Brain microvascular endothelial cell (primary cell): ENCODE measurements at places on chromosomes 5 and 9.

- no peak for DNase-seq
Measured at GRCh38 chr5:2565147-2565546, 186.3 kb downstream of the IRX2 start.

GRCh38 chr5:172748341-172748843, 22.6 kb downstream of the DUSP1 start:
- DNase-seq, result peak; percentile 89

DNA sequence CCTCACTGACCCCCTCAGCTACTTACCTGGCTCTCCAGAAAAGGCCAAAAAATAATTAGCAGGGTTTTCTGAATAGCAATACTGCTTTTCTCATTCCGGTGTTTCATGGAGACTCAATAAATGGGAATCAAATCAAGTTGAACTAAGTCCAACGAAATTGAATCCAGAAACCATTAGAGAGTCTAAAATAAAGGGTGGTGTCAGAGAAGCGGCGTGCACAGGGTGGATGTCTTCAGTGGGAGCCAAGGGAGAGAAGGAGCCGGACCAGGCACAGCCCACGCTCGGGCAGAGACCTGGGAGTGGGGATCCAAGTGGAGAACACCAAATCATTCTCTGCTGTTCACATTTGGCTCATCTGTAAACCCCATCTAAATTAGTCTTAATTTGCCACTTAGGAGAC, 40.2 kb upstream of the WWC1 start:
- no peak for DNase-seq

- DNase-seq, result peak; percentile 99
Measured at GRCh38 chr5:108748401-108749127, 867 bp downstream of the FER start.

DNA sequence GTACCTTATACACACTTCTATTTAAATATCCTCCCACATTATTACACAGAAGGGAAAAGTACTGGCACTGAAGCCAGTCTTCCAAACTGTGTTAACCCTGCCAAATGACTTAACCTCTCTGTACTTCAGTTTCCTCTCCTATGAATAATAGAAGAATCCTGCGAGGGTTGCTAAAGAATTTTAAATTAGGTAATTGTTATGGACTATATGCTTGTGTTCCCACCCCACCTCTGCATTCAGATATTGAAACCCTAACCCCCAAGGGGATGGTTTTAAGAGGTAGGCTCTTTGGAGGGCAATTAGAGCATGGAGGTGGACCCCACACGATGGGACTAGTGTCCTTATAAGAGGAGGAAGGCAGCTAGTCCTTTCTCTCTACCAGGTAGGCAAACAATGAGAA, 72.7 kb downstream of the TTLL11 start:
- DNase-seq, result no peak

GRCh38 chr5:59360130-59360555, 533.4 kb downstream of the PDE4D start:
- no peak for DNase-seq

GRCh38 chr5:45454114-45454513, 242.1 kb downstream of the HCN1 start:
- peak; percentile 1 for DNase-seq

DNA sequence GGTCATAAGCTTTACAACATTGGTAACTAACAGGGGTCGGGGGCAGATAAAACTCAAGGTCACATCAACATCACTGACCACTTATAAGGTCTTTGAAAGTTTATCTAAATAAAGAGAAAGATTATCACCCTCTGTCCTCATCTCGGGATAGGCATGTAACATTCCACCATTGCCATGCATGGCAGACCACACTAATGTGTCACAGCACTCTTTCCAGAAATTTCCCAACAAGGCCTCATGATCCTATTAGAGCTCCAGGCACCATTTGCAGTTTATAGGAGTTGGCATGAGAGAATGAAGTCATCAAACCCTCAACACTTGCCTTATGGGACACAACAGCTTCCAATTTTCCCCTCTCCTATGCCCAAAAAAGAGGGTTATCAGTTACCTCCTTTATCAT, 31.9 kb upstream of the ZNF622 start:
- DNase-seq, result no peak

GRCh38 chr9:35842020-35842745, 13.2 kb downstream of the TMEM8B start:
- no peak for DNase-seq

DNA sequence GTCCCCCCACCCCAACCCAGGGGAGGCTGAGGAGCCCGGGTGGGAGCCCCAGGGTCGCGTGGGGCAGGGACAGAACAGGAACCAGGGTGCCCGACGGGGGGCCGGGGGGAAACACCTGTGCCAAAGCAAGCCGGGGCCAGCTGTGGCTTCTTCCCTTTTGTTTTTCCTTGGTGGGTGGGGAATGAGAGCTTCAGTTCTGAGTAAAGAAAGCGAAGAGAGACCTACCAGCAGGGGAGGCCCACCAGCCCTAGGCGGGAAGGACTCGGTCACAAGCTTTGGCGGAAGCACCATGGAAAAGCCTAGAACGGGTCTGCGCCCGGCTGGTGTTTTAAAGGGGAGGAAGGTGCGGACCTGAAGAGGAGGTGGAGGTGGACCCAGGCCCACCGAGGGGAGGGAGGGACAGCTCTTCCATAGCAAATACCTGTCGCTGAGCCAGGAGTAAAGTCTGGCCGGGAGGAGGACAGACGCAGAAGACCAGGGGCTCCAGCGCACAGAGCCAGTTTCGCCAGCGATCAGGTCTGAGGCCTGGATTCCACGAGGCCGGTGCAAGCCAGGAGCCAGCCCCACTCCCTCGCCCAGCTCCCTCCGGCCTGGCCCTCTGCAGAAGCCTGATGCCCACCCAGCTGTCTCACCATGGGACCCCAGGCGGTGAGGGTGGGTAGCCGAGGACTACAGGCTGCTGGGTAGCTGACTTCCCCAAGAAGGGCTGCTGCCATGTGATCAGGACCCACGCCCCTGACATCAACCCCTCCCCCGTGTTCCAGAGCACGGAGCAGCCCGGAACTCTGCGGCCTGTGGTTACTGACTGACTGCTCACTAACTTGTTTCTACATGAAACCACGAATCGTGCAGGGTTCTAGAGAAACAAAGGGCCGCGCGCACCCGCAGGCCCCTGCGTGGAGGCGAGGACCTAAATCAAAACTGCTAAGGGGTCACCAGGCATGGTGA, 849 bp upstream of the MGAT1 start:
- DNase-seq, result no peak

- DNase-seq, result peak; percentile 11
Measured at GRCh38 chr9:121609822-121610637, 41.4 kb upstream of the DAB2IP start.

- no peak for DNase-seq
Measured at GRCh38 chr9:82115331-82115730, 126.8 kb downstream of the SPATA31D1 start.

- peak; percentile 3 for DNase-seq
Measured at GRCh38 chr5:35230038-35230611, at the start of gene PRLR. Gene PRLR, minus strand, starts transcription at chr5:35230487. Its CDS starts 140,867 bp downstream, at chr5:35089620.

DNA sequence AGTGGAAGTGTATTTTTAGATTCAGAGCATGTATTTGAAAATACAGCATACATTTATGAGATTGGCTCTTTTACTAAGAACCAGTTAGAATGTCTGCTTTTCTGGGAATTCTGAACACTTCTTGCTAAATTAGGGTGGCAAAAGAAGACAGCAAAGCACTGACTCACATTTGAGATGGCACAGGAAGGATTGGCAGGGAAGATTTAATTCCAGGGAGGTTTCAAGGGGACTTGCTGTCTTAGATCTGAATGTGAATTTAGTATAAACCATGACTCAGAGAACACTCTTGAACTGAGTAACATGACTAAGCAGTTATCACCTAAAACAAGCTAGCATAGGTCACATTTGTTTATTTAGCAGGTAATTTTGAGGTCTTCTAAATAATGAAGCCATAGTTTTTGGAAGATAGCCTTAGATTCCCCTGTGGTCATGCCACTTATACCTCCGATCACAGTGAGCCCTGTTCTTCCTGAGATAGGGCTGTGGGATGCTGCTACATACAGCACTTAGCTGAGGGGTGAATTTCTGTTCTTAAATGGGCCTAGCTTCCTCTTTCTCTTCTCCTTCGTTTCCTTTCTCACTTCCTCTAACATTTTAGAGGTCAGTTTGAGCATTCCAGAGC, 173.8 kb downstream of the PCSK1 start:
- DNase-seq, result no peak

- DNase-seq, result no peak
Measured at GRCh38 chr9:99197987-99198386, 23.8 kb downstream of the ALG2 start.

DNA sequence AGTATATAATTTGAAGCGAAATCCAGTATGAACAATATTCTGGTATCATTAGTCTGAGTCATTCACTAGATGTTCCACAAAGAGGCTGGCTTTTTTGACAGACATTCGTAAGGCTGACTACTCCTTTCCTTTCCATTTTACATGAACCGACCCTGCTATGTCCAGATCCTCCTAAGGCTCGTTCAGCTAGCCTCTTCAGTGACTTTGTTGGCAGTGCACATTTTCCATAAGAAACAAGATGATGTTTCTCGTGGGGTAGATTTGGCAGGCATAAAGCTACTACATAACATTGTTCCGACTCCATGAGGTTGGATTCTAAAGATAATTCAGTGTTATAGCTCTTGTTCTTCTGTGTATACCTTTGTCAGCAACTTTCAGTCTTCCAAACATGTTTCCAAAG, 49.0 kb downstream of the ZNF462 start:
- DNase-seq, result no peak

DNA sequence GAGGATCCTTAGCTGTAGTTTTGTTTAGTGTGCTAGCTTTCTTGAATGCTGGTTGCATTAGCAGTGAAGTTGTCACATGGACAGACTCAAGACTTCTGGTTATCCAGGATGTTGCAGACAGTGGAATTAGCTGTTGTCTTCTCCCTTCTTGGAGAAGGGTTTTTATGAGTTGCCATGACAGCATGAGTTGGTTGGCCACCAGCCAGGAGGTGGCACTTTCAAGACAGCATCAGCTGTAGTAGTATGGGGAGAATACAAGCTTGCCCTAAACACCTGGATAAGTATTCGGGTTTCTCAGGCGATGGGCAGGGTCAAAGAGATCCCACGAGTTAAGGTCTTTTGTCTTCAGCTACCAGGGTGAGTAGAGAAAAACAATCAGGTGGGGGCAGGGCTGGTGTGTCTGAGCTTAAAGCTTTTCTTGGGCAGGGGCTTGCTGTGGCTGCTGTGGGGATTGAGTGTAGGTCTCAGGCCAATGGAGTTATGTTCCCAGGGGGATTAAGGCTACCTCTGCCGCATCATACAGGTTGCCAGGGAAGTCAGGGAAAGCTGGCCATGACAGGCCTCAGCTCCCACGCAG, 7.7 kb upstream of the C5orf47 start:
- DNase-seq, result no peak

DNA sequence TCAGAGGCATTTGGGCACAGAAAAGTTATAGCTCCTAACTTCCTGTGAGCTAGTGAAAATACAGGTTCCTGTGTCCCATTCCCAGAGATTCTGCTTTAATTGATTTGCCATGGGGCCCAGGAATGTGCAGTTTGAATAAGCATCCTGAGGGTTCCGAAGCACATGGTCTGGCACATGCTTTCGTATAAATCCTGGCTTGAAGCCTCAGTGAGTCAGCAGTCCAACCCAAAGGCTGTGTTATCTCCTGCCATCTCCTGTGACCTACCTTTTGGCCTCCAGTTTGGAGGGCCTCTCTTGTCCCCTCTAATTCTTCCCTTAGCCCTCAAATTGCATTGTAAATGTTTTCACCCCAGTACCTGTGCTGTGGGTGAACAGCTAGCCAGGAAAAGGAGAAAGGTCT, 183.8 kb downstream of the NR3C1 start:
- no peak for DNase-seq

DNA sequence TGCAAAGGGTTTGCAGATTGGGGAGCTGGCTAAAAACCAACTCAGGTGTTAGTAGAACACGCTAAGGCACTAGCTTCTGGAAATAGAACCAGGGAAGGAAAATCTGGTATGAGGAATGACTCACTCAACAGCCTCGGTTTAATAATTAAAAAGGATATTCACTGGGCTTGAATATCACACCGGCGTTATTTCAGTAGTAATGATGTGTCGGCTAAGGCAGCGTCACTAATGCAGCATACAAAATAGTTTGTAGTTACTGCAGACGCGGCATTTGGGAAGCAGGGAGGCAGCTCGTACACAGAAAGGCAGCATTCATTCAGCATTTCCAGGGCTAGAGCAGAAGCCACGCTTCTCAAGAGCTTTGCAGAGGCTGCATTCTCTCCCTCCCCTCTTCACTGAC, 1.7 kb downstream of the ADRA1B start:
- no peak for DNase-seq

GRCh38 chr9:2621722-2622460, at the start of gene VLDLR:
Gene VLDLR, plus strand, starts transcription at chr9:2621787. Its CDS starts 403 bp downstream, at chr9:2622190.
- DNase-seq, result no peak

DNA sequence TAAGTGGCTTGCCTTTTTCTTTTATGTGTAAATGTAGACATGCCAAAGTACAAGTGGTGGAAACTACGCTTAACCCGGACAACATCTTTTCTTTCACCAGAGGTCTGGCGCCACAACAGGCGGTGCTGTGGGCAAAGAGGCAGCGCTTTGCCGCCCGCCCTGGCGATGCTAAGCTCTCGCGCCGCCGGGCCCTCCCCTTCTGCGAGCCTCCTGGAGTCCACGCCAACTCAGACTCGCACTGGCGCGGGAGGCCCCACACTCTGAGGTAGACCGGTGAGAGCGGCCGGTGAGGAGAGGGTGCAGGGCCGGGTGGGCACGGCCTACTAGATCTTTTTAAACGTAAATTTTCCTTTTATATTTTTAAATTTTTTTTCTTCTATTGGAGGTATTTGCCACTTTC, 2253.1 kb upstream of the C9orf72 start:
- DNase-seq, result no peak

GRCh38 chr9:126057121-126057825, 269.4 kb upstream of the MVB12B start:
- no peak for DNase-seq

DNA sequence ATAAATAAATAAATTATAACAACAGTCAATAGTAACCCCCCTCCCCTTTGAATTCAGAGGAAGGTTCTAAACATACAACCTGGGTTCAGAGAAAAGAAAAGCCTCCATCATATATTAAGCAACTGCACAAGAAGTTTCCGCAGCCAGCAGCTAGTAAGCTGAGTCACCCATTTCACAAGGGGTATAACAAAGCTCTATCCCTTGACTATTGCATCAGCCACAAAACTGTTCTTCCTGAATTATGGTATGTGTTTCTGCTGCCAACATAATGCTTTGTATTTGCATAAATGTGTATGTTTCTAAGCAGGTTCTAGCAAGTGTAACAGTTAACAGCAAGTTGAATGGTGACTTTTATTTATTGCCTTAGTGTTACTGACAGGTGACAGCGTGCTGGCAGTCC, 6.8 kb upstream of the CEP120 start:
- peak; percentile 80 for DNase-seq

DNA sequence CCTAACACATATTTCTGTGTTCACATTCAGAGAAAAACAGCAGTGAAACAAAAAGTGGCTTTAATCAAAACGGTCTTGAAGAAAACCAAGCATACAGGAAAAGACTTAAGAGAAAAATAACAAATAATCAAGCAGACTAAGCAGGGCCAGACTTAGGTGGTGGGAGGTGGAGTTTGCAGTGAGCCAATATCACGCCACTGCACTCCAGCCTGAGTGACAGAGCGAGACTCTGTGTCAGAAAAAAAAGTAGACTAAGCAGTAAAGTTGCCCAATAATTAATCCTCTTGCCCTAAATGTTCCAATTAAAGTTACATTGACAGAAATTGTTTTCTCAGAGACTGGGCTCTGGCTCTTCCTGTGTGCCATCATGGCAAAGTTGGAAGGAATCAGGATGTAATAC, 26.6 kb upstream of the GLDC start:
- no peak for DNase-seq
